LNCaP clone FGC (cell line): ENCODE measurements at places on chromosomes 4 and X.

DNA sequence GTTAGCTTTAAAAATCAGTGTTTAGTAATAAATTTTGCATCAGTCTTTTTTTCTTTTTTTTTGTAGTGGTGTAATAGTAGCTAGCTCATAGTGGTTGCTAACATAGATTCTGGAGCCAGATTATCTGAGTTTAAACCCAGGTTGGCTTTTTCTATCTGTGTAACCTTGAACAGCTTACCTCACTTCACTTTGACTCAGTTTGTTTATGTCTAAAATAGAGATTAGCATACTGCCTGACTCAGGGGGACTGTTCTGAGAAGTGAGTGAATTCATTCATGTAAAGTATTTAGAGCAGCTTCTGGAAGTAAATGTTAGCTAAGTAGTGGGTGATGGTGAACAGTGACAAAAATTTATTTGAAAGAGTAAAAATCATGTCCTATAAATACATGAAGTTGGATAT lies 32.9 kb downstream of the CPEB2 start:
- no peak for DNase-seq

GRCh38 chr4:158255727-158256324 lies 45.5 kb downstream of the TMEM144 start:
- peak; percentile 40 for DNase-seq

GRCh38 chrX:93874554-93874953 lies 200.5 kb downstream of the FAM133A start:
- peak; percentile 1 for DNase-seq

GRCh38 chrX:123140904-123141303 lies 43.2 kb upstream of the GRIA3 start:
- no peak for DNase-seq

- no peak for DNase-seq
These were observed 404.8 kb downstream of the KLHL13 start for GRCh38 chrX:117711782-117712181.

- DNase-seq = no peak
These were observed 2.0 kb downstream of the ADAMTS3 start for GRCh38 chr4:72567036-72567435.

DNA sequence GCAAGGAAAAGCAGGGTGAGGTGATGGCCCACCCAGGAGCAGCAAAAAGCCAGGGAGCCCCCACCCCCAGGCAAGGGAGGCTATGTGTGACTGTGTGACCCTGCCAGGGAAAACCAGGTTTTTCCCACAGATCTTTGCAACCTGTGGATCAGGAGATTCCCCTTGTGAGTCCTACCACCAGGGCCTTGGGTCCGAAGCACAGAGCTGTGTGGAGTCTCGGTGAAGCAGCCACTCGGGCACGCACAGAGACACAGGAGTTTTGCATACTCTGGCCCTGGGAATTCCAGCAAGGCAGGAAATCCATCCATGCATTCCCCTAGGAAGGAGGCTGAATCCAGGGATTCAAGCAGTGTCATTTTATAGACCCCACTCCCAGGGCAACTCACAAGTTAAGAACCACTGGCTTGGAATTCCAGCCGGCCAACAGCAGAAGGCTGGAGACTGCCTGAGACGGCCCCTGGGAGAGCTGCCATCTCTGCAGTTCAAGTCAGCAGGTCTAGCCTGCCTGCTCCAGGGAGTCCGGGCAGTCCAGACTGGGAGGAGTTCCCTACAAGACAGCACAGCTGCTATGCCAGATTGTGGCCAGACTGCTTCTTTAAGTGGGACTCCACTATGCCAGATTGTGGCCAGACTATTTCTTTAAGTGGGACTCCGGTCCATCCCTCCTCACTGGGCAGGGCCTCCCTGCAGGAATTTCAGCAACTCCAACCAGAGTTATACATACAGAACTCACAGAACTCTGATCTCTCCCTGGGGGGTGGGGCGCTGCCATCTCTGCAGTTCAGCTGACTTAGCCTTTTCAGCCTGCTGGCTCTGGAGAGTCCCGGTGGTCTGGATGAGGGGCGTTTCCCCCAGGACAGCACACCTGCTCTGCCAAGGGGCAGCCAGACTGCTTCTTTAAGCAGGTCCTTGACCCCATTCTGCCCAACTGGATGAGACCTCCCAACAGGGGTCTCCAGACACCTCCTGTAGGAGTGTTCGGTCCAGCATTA lies 85.1 kb upstream of the ADAD1 start:
- no peak for DNase-seq

GRCh38 chrX:46762963-46763362 lies 4.0 kb upstream of the SLC9A7 start:
- DNase-seq = no peak

DNA sequence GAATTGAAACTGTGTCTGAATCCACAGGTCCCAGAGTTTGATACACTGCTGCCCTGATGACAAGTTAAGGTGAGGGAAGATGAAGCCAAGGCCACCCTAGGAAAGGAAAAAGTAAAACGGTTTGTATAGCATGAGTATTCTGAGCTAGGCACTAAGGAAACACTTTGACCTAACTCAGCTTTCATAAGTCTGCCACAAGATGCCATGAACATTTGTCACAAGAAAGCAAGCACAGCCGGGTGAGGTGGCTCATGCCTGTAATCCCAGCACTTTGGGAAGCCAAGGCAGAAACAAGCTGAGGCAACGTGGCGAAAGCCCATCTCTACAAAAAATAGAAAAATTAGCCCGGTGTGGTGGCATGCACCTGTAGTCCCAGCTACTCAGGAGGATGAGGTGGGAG lies 34.2 kb downstream of the ELOVL6 start:
- no peak for DNase-seq

DNA sequence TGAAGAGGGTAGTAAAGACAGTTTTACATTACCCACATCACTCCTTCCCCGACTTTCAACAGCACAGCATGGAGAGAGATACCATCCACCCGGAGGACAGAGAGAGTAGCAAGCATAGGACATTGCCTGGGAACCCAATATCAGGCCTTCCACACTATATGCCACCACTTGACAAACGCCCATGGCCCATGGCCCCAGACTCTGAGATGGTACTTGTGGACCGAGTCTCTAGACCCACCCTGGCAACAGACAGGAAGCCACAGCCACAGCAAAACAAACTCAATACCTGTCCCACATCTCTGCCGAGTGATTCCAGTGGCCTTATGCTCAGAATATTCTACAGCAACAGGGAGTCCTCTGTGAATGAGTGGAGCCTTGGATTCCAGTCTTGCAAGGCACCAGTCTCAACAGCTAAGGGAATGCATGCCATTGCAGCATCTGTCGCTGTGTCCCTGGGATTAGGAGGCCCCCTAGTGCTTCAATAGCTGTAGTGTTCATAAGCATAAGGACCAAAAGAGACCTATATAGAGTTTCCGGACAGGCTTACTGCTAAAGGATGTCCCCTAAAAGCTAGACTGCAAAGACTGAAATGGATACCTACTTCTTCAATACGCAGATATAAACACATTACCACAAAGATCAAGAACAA lies 14.7 kb upstream of the CT55 start:
- DNase-seq = peak; percentile 37

DNA sequence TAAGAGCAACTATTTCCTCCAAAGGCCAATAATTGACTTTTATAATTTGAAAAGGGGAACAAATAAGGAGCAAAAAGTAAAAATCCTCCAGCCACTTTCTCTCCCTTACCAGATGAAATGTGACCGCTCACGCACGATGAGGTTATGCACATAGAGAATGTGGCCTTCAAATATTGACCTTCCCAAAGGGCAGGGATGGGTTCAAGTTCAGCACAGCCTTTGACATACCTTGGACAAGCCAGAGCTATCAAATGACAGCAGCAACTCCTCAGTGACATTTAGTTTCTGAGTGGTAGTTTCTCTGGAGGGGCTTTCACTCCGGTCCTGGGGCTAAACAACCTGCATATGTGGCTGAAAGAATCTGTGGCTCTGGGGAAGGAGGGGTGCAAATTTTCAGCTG lies 50.7 kb downstream of the AMOT start:
- no peak for DNase-seq

- no peak for DNase-seq
These were observed 179.1 kb downstream of the SOWAHB start for GRCh38 chr4:76718831-76719230.

- no peak for DNase-seq
These were observed 212.0 kb upstream of the AFF2 start for GRCh38 chrX:148288451-148288850.

GRCh38 chr4:185847352-185848097 lies 35.5 kb upstream of the SORBS2 start:
- no peak for DNase-seq

- DNase-seq = no peak
These were observed 335.7 kb downstream of the FSTL5 start for GRCh38 chr4:161828061-161828460.

GRCh38 chr4:75605928-75606327 lies 24.4 kb downstream of the CDKL2 start:
- DNase-seq = no peak

DNA sequence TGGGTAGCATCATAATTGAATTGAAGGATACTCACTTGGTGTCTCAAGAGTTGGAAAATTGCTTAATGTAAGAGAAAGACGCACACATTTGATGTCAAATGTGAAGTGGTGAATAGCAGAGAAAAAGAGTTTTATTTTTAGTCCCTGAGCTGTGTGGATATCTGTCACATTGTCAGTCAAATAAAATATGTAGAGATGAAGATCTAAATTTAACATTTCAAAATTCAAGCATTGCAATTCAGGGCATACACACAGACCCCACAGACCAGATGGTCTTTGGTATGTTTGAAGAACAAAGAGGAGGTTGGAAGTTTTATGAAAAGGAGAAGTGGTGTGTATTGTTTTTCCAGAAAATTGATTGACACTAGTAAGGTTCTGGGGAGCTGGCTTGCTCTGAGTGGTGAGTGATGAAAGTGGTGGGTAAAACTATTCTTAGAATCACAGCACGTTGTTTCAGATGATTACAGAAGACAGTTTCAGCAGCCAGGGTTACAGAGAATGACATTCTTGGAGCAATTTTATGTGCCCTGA lies 44.9 kb upstream of the BBS12 start:
- no peak for DNase-seq

DNA sequence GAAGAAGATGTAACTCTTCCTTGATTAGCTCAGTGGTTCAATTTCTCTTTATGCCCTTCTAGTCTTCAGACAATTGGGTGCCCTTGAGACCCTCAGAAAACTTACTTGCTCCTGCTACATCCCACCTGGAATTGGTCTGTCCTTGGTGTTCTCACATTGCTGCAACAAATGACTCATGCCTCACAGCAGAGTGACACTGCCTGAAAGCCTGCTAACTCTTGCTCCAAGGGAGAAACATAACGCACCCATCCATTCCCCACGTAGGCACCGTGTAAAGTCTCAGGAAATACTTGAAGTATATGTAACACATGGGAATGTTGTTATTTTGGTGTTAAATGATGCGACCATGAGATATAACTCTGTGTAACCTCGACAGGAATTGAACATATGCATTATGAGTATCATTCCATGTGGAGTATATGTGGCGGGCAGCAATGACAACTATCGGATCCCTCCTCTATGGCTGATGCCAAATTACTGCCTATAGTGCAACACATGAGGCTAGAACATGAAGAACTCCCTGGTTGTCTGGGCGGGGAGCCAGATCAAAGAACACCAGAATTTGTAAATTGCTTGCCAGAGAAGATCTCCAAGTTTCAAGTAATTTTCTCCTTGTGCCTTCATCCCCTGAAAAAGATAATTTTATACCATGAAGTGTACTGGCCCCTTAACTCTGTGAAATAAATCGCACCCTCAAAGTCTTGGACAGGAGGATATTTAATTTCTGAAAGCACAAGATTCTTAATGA lies 231.3 kb upstream of the STK26 start:
- no peak for DNase-seq

GRCh38 chr4:185004562-185005218 lies 13.6 kb upstream of the HELT start:
- no peak for DNase-seq

DNA sequence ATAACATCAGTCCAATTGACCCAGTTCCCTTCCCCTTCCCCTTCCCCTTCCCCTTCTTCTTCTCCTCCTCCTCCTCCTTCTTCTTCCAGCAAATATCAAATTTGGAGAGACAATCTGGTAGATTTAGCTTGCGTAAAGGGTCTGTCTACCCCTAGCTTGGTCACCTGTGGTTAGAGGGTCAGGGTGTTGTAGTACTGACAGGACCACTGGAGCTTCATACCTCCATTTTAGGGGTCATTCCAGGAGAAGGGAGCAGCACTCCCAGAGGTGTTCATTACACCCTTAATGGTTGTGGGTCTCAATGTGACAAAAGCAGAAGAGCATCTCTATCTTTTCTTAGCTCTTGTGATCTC lies 3.7 kb upstream of the FGB start:
- no peak for DNase-seq

- no peak for DNase-seq
These were observed 76.0 kb downstream of the PDLIM5 start for GRCh38 chr4:94527556-94528233.

- peak; percentile 61 for DNase-seq
These were observed 65.3 kb upstream of the SHISA3 start for GRCh38 chr4:42331914-42332368.

- DNase-seq = no peak
These were observed 14.1 kb downstream of the HTRA3 start for GRCh38 chr4:8283631-8284121.

DNA sequence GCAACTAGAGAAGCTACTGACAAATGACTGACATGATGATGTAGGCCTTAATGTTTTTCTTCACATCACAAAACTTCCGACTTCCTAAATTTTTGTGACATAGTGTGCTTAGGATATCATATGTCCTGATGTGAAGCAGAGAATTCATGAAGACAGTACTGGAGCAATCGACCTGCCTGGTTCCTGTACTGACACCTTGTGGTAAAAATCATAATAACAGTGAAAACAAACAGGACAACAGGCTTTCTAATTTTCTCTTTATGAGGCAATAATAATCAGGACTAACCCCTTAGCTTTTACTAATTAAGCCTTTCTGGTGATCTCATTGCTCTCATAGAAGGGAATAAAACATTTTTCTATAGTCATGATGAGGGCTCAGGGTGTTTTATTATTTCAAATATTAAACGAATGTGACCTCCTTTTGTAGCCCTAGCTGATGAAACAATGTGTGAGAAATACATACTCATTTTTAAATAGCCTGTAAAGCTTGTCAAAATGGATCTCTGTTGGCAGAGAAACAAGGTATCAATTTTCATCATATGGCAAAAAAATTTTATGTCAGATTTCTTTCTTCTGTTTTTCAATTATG lies 158.4 kb downstream of the TENT5D start:
- DNase-seq = peak; percentile 7

- peak; percentile 18 for DNase-seq
These were observed 154.6 kb upstream of the MAGEB2 start for GRCh38 chrX:30060718-30061117.

DNA sequence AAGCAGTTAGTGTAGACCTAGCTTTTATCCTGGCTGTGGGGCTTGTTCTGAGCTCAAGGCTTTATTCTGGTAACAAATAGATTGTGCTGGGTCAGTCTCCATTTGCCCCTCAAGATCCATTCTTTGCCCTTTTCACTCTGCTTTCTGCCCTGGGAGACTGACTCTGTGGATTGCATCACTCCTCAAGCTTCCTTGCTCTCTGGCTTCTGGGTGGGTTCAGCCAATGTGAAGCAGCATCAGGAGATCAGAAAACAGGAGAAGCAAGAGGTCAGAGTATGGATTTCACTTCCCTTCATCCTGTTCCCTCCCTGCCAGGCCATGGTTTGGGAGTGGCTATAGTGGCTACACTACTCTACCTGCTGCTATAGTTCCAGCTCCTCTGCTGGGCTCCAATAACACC lies 184.1 kb upstream of the NDP start:
- DNase-seq = no peak

- DNase-seq = no peak
These were observed 27.5 kb upstream of the CWH43 start for GRCh38 chr4:48958582-48958981.

- DNase-seq = no peak
These were observed 16.9 kb upstream of the LRBA start for GRCh38 chr4:151031831-151032605.

GRCh38 chrX:150036181-150036580 lies 97.9 kb upstream of the EOLA2 start:
- DNase-seq = peak; percentile 39
